ENCODE measurements at places on chromosomes 1 and 21. TPM values are rescaled to one million over a fixed set of nuclear protein-coding genes. Genes with fewer than 3 reads are reported as not detected.
A peak's percentile ranks its signal among the peaks of the same experiment; 100 is the strongest.

DNA sequence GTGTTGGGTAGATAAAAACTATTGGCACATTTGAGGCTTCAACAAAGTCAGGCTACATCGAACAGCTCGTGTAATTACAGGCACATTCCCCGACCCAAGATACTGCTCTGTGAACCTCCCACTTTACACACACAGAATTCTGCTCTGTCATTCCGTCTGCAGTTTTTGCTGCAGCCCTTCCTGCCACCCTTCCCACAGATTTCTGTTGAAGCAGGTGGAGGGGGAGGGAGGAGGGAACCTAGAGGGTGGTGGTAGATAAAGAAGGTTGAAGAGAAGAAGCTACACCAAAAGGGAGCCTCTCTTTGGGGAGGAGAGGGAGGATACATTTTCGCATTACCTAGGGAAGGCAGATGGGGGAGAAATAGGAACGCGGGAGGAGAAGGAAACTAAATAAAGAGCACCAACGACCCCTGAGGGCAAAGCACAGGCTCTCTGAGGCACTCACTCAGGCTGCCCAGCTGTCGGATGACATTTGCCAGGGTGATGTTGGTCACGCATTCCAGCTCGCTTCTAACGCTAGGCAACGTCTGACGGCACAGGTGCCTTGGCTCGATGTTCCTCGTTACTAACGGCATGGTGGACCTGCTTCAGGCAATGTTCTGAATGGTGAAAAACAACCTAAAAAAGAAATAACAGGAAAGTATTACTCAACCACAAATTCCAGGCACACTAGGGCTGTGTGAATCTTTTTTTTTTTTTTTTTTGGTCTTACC is 36.0 kb downstream of the GPR3 start:
- H3K4me1 ChIP-seq, result peaks cover 86% of the 10 kb centered on the region
- H3K4me3 ChIP-seq, result no peak overlapping the region
- no peak for DNase-seq
- peaks cover 8% of the 10 kb centered on the region for H3K36me3 ChIP-seq
- no peaks in the 10 kb centered on the region for H3K27me3 ChIP-seq

DNA sequence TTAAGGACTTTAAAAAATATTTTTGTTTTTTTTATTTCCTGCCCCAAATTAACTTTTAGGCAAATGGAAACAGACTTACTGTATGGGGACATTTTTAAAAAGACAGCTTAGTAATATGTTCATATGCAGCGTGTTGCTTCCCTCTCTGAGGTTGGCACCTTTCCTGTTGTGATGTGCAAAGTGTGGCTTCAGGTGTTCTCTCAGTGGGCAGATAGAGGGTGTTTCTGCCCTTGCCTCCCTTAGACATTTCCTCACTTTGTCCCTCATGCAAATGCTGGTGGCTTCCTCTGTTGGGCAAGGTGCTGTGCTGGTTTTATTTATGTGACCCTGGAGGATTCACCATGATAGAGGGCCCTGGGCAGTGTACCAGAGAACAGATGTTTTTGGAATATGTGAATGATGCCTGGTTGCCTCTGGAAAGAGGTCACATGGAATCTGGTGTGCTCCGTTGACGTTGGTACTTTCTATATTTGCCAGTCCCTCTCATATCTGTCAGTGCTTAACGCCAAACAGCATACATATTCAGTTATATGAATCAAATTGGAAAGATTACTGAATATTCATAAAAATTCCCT is 123.5 kb downstream of the PATJ start:
- H3K27ac ChIP-seq, result no peak overlapping the region
- DNase-seq, result no peak
- no peaks in the 10 kb centered on the region for H3K4me1 ChIP-seq
- H3K36me3 ChIP-seq, result peaks cover 8% of the 10 kb centered on the region

DNA sequence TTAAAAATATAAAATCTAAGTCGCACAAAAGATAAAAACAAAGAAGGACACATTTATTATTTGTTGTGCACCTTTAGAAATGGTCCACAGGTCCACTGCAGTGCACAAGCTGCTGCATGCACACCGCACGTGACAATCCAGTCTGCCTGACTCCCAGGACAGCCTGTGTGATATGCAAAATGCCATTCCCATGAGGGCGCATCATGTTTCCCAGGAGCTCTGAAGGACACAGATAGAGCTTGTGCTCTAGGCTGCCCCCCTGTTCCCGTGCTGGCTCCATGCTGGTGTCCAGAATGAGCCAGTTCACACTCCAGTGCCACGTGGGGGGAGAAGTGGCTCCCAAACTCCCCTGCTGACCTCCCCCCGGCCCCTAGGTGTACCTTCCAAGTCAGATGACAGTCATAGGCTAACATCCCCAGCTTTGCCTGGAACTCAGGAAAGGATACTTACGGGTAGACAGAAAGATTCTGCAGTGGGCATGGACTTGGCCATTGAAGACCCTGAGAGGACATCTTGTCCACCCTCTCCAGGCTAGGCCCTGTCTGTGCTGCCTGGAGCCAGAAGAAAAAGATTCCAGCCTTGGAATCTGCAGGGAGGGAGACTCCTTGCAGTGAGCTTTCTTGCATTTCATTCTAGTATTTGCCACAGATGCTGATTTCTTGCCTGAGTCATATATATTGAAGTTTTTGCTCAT is 26.3 kb downstream of the RAB7B start:
- no peak overlapping the region for H3K4me3 ChIP-seq
- H3K36me3 ChIP-seq, result no peaks in the 10 kb centered on the region
- DNase-seq, result no peak
- H3K4me1 ChIP-seq, result no peaks in the 10 kb centered on the region

Gene SFN
- total RNA-seq, result 0.83 TPM

DNA sequence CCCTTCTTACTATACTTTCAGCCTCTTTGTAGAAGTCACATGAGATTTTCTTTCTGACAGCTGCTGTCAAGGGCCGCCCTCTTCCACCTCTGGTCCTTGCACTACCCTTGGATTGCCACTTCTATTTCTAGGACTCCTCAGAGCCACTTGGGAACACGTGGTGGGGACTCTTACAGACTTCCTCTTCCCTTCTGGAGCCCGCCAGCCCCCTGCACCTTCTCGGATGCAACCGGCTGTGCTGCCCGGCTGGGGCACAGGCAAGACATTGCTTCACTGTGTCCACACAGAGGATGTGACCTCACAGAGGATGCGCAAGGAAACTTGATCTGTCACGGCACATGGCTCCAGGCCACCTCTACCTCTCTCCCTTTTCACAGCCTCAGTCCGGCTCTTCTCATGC is 2.4 kb upstream of the IKBKE start:
- H3K4me1 ChIP-seq, result peaks cover 78% of the 10 kb centered on the region
- H3K4me3 ChIP-seq, result no peak overlapping the region
- no peaks in the 10 kb centered on the region for H3K27me3 ChIP-seq
- no peak for DNase-seq
- H3K27ac ChIP-seq, result no peak overlapping the region

GRCh38 chr1:1157914-1158710 is 15.6 kb upstream of the TTLL10 start:
- no peaks in the 10 kb centered on the region for H3K36me3 ChIP-seq
- H3K4me1 ChIP-seq, result peaks cover 8% of the 10 kb centered on the region
- peak overlapping the region; percentile 86 for H3K27ac ChIP-seq
- peak overlapping the region; percentile 78 for H3K4me3 ChIP-seq
- peak; percentile 45 for DNase-seq
- no peaks in the 10 kb centered on the region for H3K27me3 ChIP-seq

DNA sequence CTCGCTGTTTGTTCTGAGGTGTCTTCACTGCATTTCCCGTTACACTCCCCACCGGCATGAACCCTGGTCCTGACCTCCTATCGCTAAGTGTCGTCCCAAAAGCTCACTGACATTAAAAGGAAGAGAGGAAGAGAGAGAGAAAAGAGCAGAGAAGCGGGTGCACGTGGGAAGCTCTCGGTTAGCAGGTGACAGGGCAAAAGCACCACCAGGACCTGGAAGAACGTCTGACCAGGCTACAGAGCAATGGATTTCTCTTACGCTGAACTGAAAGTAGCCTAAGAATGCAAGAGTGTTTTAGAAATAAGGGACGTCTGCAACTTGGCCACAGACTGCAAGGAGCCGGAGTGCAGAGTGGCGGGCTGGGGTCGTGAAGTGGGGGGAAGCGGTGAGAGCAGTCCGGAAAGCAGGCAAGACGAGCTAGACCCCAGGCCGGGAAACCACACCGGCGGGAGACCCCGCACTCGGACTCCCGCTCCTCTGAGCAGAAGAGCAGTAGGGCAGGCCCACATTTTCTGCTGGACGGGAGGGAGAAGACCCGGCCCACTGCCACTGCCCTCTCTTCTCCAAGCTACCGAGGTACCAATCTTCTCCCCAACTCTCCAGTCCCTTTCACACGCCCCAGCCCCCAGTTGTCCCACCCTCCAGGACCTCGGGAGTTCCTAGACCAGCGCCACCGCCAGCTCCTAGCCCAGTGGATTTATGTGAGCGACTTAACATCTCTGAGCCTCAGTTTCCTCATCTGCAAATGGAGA is 8.3 kb upstream of the MPZL1 start:
- H3K4me3 ChIP-seq, result peak overlapping the region; percentile 87
- peak; percentile 16 for DNase-seq
- H3K36me3 ChIP-seq, result no peaks in the 10 kb centered on the region
- peak overlapping the region; percentile 37 for H3K27ac ChIP-seq

Gene MLLT11
- 4.9 TPM for total RNA-seq

DNA sequence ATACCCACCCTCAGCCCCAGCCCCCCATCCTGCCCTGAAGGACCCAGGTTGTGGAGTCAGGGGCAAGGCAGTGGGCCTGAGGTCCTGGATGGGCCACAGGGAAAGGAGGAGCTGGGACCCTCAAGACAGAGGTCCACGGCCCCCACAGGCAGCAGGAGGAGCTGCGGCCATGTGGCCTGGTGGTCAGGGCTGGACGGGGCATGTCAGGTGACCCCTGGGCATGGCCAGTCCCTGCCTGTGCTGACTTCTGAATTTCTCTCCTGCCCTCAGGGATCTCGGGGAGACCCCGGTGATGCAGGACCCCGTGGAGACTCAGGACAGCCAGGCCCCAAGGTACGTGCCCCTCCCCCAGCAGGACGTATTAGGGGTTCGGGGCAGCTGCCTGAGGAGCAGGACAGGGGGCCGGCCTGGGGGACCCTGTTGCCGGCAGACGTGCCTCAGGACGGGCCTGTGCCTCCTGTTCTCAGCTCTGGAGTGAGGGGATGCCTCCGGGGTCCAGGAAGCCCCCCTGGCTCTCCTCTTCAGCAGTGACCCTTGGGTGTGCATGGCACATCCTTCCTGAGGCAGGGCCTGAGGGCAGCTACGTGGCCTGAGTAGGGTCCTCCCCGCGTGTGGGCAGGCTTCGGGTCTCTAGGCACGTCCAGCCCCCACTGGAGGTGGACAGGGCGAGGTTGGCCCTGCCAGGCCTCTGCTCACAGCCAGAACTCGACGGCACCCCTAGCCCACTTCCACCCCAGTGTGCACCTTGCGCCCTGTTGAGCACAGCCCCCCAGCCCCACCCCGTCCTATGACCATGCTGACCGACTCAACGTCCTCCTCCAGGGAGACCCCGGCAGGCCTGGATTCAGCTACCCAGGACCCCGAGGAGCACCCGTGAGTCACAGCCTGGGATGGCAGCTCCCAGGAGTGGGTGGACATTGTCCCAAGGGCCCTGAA is 23.6 kb downstream of the COL6A2 start:
- no peak for DNase-seq
- H3K36me3 ChIP-seq, result no peaks in the 10 kb centered on the region
- no peaks in the 10 kb centered on the region for H3K27me3 ChIP-seq

Gene FOXD2
- total RNA-seq, result 0.64 TPM

Data from CD4-positive, alpha-beta memory T cell (primary cell).